ENCODE measurements at places on chromosomes 4 and X.

- peak; percentile 30 for DNase-seq
Measured at GRCh38 chrX:84729809-84730208, 227.6 kb upstream of the HDX start.

GRCh38 chr4:129603241-129603931, 507.4 kb downstream of the C4orf33 start:
- peak; percentile 2 for DNase-seq

GRCh38 chrX:19647731-19648588, 132.7 kb upstream of the MAP3K15 start:
- peak; percentile 58 for DNase-seq

DNA sequence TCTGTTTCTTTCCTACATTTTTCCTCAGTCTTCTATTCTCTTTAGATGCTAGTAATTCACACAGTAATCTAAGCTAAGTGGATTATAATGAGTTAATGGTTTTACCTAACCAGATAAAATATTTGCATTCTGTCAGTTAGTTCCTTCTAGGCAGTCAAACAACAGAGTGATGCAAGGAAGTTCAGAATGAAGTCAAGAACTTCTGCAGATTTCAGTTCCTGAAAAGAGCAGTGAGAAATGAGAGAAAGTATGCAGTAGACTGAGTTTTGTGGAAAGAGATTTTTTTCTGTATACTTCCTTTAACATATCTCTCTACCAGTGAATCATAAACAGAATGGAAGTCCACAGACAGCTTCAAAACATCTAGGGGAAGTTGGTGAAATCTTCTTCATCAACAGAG, 774.0 kb upstream of the POU3F4 start:
- DNase-seq: no peak

GRCh38 chr4:180028682-180029081, 2214.5 kb upstream of the TENM3 start:
- no peak for DNase-seq

DNA sequence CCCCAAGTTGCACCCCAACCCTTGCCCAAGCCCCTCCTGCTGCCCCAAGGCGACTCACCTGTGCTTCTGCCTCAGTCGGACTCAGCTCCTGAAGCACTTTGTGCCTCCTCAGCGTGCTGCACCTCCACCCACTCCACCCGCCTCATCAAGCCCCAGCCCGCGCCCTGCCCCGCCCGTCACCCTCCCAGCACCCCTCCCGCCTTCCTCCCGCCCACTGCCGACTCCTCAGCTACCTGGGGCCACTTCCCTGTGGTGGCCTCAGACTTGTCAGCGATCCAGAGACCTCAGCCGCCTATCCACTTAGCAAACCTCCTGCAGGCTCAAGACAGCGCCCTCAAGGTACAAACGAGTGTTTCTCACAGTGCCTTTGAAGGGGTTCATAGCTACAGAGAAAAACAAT, 19.6 kb upstream of the IQCM start:
- DNase-seq: no peak

DNA sequence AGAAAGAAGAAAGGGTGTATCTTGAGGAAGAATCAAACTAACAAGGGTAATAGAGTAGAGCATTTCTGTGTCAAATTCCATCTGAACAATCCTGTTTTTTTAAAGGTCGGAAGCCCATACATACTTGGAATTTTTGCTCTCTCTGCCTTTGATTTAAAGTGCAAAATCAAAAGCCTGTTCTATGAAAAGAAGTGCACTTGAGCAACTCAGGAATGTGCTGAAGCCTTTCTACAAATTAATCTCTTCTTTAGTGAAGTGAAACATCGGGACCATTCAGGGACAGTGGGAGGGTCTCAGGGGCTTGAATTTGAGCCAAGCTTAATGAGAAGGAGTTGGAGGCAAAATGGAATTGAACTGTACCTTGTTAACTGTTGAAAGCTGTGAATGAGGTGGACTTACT, 1008.5 kb upstream of the LCORL start:
- DNase-seq: no peak

GRCh38 chr4:177047070-177047850, 254.5 kb upstream of the VEGFC start:
- peak; percentile 78 for DNase-seq

DNA sequence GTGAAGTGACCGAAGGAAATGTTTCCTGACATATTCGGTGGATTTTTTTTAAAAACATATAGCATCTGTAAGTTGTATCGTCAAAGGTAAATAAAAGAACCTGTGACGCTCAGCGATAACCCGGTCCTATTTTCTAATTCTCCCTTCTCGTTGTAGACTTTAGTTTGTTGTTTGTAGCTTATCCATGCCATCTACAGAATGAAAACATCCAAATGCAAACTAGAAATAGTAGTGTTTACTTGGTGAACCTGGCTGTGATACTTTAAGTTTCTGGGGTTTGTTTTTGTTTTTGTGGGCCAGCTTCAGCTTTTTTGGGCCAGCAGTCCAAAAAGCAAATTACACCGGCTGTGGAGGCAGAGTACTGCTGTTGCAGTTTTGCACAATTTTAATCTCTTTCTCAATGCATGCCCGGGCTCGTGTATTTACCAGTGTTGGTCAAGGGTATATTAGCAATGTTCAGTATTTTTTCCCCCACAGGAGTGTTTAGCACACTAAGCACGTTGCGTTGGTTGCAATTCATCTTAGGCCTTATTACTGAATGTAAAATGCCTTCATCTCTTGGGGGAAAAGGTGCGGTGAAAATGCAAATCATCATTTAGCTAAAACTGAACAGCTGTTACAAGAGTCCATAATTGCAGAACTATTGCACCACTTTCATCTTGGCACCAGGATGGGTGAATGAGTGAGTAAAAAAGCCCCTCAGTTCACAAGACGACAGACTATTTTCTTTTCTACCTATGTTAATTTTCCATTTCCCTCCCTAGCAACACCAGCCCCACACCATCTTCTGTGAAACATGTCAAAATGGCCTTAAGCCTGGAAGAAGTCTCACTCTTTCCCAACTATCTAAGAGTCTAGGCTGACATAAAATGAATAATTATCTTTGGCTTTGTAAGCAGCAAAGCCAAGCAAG, 1.7 kb upstream of the CNOT6L start:
- DNase-seq: peak; percentile 40

DNA sequence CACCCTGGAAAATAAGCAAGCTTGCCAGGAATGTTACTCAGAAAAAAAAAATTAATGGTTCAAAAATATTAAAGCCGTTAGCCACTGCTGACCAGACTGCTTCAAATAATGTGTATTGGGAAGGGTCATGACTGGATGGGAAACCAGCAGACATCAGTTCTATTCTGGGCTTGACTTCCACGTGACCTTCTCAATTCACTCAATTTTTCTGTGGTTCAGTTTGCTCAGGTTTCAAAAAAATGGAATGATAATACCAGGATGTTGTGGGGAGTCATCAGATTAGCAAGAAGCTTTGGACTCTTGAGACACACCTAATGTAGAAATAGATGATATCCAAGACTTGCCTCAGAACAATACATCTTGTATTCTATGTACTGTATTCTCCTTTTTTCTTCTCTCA, 541.9 kb upstream of the BOD1L1 start:
- DNase-seq: no peak

- DNase-seq: no peak
Measured at GRCh38 chr4:187357045-187357643, 633.5 kb upstream of the FAT1 start.

DNA sequence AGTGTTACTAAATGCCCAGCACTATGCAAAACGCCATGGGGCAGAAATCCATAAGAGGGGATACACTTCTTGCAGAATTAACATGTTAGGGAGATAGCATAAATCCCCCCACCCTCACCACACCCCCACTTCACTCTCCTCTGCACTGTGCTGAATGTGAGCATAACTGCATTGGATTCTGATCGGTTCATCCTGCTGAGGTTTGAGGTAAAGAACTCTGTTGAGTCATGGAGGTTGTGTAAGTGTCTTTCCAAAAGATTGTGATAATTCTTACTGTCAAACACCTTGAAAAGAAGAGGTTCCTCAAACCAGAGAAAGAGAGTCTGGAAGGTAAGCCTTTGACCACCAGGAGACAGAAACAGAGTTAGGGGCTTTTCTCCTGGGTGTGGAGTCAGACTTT, 43.6 kb downstream of the RBM47 start:
- no peak for DNase-seq

DNA sequence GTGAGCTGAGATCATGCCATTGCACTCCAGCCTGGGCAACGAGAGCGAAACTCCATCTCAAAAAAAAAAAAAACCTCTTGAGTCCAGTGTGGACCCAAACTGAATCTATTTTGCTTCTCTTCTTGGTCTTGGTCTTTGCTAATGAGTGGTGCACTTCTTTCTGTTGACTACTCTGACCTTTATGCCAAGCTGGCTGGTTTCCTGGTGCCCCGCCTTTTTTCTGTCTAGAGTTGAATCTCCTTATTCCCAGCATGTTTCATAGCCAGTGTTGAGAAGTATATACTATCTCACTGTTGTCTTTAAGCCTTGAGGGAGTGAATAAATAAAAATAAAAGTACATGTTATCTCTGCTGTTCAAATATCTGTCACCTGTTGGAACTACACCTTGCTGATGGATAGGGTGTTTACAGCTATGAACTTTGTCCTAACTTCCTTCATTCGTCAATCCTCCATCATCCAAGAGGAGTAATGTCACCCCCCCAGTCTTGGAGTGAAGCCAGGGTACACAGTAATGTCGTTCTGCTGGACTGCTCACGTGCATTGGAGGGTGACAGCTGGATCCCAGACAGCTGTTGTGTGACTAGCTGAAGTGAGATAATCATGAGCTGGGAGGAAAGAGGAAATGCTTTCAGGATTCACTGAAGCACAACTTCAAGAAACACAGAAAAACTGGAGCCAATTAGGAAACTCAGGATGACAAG, 99.3 kb upstream of the PRKG2 start:
- peak; percentile 21 for DNase-seq

DNA sequence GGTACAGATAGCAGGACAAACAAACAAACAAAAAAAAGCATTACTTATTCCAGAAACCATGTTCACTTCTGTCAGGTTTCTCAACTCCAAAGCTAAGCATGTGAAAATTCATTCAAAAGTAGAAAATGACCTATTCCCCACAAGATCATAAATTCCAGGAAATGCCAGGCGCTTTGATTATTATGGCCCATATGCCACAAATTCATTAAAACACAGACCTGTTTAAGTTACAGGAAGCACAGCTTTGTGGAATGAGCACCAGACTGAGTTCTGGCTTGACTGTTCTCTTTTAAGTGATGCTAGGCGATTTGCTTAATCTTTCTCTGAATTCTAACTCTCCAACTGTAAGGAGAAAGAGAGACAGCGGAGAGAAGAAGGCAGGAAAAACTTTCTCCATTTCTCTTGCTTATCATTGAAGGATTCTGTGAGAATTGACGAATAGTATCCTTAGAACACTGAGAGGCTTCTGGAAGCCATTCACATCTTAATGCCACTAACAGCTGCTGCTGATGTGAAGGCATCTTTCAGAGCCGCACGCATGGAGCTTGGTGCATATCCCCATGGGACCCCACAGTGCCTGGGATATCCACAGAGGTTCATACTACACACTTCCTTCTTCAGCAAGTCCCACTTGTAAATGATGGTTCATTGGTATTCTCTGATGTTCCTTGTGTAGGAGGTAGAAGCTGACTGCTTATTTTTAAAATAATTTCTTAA, 138.0 kb downstream of the ZNF674 start:
- no peak for DNase-seq

DNA sequence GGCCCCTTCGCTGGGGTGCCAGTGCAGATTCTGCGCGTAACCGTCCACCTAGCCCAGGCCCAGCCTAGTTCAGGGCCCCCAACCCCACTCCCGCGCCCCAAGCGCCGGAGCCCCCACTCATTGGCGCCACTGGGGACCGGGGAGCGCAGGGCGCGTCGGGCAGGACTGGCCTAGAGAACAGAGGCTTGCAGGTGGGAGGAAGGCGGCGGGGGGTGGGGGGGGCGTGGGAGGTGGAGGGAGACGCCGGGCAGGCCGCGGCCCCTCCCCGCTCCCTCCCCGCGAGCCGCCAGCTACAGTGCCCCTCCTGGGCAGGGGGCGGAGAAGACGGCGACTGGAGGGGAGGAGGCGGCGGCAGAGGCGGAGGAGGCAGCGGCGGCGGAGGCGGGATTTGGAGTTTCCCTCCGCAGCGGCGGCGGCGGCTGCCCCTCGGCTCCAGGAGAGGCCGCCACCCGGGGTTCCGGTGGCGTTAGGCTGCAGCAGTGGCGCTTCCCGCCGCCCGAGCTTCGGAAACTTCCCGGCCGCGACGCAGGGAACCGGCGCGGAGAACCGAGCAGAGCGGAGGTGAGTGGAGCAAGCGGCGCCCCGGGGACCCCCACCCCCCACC, 4.8 kb upstream of the DUSP9 start:
- DNase-seq: no peak

DNA sequence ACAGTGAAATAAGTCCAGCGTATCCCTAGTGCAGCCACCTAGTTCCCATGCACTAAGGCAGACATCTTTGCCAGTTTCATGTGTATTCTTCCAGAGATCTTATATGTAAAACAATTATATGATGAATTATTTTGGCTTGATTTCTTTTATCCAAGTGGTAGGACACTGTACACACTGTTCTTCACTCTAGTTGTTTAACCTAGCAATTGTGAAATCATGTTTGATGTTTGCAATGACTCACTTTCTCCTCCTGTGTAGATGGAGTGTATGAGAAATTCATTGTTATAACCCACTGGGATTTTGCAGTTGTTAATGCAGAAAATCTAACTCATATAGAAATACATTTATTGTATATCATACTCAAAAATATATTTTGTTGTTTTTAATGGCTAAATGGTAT, 17.5 kb upstream of the TBC1D1 start:
- DNase-seq: peak; percentile 39

GRCh38 chr4:100294356-100294755, 104.1 kb upstream of the DDIT4L start:
- DNase-seq: no peak

- no peak for DNase-seq
Measured at GRCh38 chr4:8283631-8284121, 14.1 kb downstream of the HTRA3 start.

DNA sequence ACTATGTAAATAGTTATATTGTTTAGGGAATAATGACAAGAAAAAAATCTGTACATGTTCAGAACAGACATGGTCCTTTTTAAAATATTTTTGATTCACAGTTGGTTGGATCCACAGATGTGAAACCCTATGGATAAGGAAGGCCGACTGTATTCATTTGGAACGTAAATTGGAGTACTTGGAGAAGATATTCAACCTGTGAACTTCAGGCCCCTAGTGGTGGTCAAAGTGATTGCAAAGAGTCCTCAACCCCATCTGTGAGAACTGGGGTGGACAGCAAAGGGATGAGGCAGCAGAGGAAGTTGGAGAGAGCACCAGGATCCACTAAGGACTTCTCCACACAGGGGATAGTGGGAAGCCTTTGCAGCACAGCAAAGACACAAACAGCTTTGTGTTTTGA, 6.2 kb upstream of the CXCL13 start:
- DNase-seq: peak; percentile 70

DNA sequence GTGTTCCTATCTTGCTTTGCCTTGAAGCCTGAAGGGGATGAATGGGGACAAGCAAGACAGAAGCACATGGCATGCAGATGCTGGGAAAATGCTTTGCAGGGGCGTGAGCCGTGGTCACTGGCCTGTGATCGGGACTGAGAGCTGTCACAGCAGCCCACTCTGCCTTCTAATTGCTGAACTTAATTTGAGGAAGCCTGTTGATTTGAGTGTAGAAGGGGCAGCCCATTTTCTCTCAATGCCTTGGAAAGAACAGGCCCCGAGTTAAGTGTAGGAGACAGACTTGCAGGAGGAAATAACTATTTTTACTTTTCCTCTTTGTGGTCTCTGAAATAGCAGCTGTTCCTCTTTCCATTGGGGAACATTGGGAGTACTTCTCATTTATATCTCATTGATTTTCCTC, 26.1 kb upstream of the TBC1D1 start:
- DNase-seq: peak; percentile 87

Data from suppressor macrophage treated with lipopolysaccharide for 4 hours (primary cell).